ENCODE measurements at places on chromosomes 11 and 22. TPM values are rescaled to one million over a fixed set of nuclear protein-coding genes. Genes with fewer than 3 reads are reported as not detected.

The MMP3 gene
- total RNA-seq, result not detected

The ABCC8 gene
- total RNA-seq, result not detected

The FOLR3 gene
- not detected for total RNA-seq

The IGF2 gene
- total RNA-seq, result 0.07 TPM

All from activated CD4-positive, alpha-beta T cell treated with anti-CD3 and anti-CD28 coated beads, Interleukin-2, amount 10 ng/mL, durations not matched to agents 7 days and 5 days (primary cell).